Anterior cingulate cortex (tissue), 58 donors: ENCODE measurements at places on chromosomes 16 and 17.

DNA sequence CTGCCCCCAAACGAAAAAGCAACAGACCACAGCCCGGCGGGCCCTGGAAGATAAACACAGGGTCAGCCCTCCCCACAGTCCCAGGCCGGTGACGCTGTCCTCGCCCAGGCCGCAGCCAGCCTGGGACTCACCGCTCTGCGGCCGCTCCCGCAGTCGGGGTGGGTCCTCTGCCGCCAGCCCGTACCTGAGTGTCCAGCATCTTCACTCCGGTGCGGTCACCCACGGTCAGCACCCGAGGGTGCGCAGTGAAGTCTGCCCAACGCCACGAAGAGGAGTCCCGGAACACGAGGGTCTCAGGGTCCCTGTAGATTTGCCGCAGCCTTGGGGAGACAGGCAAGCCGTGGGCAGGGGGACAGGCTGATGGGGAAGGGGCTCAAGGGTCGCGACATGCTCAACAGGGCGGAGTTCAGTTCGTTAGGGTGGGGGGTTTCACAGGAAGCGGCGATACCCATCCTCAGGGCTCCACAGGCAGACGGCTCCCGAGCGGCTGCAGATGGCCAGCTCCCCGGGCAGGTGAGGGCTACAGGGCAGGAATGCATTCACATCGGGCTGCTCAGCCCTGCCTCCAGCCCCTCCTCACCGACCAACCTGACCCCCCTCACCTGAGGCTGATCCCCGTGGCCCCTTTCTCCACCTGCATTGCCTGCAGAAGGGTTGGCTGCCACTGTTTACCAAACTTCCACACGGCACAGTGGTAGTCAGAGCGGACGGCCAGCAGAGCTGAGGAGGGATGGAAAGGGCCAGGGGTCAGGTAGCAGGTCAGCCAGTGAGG is 5.5 kb downstream of the TAF1C start:
- no peak for DNase-seq

- peak; percentile 60 for DNase-seq
Measured at GRCh38 chr17:20095336-20096080, 86.3 kb downstream of the SPECC1 start.

DNA sequence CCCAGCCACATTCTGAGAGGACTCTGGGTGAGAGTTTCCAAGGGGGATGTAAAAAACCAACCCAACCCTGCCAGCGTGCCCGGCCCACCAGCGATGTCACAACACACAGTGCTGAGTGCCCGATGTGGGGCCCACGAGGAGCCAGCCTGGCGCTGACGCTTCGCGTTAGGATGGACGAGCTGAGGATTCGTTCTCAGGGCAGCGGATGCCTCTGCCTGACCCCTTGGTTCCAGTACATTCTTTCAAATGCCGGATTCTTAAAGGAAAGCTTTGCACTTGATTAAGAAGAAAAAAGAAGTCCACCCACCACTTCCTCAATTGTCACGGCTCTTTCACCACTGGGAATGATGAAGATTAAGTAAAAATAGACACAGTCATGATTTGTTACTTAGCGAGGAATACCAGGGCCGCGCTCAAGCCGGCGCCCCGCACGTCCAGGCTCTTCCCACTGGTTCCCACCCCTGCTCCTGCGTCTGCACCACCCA is 79.4 kb downstream of the IRF8 start:
- DNase-seq, result no peak

GRCh38 chr16:56125922-56126321 is 65.4 kb upstream of the GNAO1 start:
- DNase-seq, result no peak

GRCh38 chr17:80848449-80849102 is 143.1 kb upstream of the CHMP6 start:
- DNase-seq, result no peak

- no peak for DNase-seq
Measured at GRCh38 chr16:83701494-83701893, 106.3 kb upstream of the HSBP1 start.

DNA sequence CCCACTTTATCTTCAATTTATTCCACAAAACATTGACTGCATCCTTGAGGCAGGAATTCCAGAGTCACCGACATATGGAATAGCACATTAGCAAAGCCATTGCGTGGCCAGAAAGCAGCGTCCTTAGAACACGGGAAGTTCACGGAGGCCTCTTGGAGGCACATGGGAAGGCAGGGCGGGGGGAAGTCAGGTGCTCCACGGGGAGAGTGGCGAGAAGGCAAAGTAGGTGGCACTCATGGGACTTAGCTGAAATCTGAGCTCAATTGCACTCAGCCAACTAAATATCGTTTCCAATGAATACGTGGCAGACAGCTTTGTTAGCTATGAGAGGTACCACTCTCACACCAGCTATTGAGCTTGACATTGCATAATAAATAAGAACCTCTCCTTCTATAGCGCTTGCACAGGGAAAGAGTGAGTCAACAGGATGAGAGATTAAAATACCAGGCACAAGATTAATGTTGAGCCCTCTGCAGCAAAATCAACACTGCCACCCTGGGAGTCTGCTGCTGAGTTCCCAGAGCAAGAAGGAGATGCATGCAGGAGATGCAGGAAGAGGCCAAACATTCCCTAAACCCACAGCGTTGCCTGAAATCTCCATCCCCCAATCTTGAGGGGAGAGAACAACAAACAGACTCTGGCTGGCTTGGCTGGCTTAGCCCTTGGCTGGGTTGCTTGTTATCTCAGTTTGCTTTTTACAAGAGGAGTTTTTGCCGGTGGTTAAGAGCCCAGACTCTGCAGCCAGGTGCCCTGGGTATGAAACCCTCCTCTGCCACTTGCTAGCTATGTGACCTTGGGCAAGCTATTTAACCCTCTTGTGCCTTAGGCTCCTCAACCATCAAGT is 28.8 kb downstream of the ABCC12 start:
- DNase-seq, result peak; percentile 3
